ENCODE measurements at places on chromosomes 2 and 18.

- no peak for DNase-seq
Measured at GRCh38 chr2:88845772-88846661, 154.5 kb downstream of the RPIA start.

DNA sequence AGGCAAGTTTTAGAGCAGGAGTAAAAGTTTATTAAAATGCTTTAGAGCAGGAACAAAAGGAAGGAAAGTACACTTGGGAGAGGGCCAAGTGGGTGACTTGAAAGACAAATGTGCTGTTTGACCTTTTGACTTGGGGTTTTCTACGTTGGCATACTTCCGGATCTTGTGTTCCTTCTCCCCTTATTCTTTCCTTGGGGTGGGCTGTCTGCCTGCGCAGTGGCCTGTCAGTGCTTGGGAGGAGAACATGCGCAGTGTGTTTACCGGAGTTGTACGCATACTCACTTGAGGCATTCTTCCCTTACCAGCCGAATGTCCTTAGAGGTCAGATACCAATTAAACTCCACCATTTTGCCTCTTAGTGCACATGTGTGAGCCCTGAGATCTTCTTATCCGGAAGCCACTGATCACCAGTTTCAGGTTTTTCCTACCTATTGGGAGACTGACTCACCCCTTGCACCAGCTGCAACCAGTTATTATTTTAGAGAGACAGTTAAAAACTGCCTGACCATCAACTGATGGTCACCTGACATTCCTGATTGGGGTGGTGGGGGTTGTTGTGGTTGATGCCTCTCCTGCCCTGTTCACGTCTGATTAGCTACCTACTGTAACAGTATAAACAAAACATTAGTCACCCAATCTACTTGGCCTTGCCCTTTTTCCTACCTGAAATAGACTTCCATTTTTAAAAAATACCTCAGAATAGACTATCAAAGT, 67.5 kb downstream of the NYAP2 start:
- no peak for DNase-seq

- no peak for DNase-seq
Measured at GRCh38 chr18:33706391-33706790, 128.4 kb downstream of the ASXL3 start.

DNA sequence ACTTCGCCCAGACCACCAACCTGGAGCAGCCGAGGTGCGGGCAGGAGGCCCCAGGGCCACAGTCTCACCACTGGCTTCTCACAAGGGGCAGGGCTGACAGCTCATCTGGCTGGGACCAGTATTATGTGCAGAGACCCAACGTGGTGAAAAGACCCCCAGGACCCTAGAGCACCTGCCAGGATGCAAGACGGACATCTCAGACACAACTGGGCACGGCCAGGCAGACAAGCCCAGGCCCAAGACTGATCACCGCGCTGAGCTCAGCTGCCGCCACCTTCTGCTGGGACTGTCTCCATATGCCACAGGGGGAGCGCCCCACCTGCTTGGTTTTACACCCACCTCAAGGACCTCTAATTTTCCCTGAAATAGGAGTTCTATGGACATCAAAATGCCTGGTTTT, 23.2 kb downstream of the HDAC4 start:
- DNase-seq, result no peak

DNA sequence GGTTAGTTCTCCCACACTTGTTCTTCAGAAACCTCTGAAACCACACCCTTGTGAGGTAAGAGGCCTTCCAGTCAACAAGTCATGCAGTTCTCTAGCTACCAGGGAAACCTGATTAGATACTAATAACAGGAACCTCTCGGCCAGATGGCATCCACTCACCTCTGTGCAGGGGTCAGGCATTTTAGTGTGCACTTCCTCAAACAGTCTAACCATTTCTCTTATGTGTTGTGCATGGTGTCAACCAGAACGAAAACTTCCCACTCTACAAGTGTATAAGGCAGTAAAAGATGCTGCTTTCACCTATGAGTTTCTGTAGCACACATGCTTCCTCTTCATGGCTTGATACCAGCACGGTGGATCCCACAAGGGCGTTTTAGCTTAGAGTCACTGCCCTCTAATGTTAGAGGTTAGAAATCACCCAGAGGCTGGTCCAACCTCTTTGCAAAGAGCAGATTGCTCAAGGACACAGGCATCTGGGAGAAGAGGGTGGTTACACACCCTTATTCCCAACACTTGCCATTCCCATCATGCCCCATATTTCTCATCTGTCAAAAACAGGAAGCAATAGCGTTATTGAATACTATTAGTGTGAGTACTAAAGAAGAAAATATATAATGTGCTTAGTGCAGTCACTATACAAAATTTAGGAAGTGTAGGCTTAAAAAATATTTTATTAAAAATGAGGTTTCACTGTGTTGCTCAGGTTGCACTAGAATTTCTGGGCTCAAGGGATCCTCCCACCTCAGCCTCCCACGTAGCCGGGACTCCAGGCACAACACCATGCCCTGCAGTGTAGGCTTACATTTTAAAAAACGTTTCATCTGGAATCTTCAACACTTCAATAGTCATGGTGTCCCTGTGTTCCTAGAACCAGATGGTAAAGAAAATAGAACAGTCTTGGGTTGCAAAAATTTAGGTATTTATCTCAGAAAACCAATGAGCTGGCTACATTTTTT, 34.5 kb upstream of the RAB31 start:
- peak; percentile 57 for DNase-seq

GRCh38 chr2:39837856-39838453, 58.9 kb upstream of the THUMPD2 start:
- DNase-seq, result peak; percentile 44

GRCh38 chr2:171523088-171524017, 1.1 kb downstream of the CYBRD1 start:
- DNase-seq, result peak; percentile 73

DNA sequence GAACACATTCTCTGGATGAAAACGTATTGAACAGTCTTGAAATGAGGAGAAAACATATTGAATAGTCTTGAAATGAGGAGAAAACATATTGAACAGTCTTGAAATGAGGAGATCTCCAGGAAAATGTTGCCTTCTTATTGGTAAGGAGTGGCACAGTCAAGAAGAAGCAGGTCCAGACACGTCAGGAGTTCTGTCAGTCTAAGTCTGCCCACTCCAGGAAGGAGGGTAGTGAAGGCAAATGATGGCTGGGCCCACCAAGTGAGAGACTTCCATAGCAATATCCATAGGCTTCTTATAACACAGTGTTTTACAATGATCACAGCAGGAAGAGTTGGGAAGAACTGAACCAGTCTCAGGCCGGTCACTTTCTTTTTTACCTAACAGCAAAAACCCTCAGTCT, 316.2 kb downstream of the ETAA1 start:
- no peak for DNase-seq

GRCh38 chr18:72261590-72261989, 282.6 kb downstream of the CBLN2 start:
- DNase-seq, result no peak

- no peak for DNase-seq
Measured at GRCh38 chr2:167681234-167682015, 566.0 kb downstream of the STK39 start.

DNA sequence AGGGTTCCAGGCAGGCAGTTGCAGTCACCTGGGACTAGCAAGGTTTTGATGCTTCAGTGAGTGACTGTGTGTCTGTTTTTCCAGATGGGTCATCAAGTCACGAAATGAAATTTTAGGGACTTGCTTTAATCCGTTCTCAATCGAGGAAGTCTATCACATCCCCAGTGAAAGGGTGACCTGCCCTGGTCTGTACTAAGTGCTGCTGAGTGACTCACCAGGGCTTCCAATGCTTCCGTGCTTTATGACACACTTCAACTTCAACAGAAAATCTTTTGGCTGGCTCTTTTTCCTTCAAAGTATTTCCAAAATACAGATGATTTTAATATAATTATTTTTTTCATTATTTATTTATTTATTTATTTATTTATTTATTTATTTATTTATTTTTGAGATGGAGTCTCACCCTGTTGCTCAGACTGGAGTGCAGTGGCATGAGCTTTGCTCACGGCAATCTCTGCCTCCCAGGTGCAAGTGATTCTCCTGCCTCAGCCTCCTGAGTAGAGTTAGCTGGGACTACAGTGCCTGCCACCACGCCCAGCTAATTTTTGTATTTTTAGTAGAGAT, 18.4 kb downstream of the TFCP2L1 start:
- DNase-seq, result no peak

- DNase-seq, result no peak
Measured at GRCh38 chr2:239811111-239811781, 213.9 kb downstream of the NDUFA10 start.

DNA sequence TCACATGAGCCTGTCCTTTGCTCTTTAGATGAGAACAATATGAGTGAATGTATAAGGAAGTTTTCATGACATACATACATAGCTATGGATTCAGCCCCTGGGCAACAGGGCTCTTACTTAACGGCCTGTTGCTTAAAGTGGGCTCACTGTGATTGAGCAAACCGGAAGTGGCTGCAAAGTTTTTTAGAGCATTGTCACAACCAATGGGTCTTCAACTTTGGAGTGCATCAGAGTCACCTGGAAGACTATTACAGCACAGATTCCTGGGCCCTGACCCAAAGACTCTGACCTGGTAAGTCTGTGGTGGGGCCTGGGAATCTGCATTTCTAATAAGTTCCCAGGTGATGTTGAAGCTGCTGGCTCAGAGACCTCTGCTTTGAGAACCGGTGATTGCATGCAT, 106.3 kb upstream of the SEC11C start:
- DNase-seq, result no peak

DNA sequence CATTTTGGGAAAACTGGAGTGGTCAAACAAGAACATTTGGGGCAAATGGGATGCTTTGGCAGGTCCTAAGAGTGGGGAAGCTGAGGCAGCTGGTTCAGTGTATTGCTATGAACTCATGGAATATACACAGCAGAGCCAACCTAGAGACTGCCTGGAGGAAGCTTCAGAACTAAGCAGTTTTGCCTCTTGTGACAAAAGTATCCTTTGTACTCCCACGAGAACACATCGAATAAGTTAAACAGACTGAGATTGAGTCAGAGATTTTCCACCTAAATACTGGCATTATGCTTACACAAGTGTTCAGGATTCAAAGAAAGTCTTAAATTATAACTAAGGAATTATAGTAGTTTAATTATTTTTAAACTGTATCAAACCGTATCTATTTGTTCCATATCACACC, 5.2 kb upstream of the ARMC9 start:
- no peak for DNase-seq

DNA sequence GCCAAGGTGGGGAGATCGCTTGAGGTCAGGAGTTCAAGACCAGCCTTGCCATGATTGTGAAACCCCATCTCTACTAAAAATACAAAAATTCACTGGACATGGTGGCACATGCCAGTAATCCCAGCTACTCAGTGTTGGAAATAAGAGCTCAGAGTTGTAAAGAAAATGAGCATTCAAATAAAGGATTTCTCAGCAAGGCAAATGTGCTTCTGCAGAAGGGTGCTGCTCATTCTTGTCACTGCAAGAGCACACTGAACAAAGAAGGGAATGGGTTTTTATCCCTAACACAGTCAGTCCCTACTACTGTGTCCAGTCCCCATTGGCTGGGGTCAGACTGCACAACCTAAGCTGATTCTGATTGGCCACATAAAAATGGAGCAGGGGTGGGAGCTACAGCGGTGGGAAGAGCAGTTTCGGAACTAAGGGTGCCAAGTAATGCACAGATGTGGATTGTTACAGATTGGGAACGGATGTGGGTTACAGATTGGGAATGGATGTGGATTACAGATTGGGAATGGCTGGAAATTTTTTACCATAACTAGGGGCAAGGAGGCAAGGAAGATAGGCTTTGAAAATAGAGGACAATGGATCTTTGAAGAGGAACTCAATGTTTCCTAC, 31.1 kb upstream of the TRAPPC8 start:
- DNase-seq, result no peak

GRCh38 chr18:43013486-43013885, 102.0 kb downstream of the RIT2 start:
- DNase-seq, result no peak

GRCh38 chr2:45397292-45397691, 213.8 kb downstream of the SRBD1 start:
- no peak for DNase-seq

- no peak for DNase-seq
Measured at GRCh38 chr18:79336556-79337142, 59.1 kb upstream of the NFATC1 start.

DNA sequence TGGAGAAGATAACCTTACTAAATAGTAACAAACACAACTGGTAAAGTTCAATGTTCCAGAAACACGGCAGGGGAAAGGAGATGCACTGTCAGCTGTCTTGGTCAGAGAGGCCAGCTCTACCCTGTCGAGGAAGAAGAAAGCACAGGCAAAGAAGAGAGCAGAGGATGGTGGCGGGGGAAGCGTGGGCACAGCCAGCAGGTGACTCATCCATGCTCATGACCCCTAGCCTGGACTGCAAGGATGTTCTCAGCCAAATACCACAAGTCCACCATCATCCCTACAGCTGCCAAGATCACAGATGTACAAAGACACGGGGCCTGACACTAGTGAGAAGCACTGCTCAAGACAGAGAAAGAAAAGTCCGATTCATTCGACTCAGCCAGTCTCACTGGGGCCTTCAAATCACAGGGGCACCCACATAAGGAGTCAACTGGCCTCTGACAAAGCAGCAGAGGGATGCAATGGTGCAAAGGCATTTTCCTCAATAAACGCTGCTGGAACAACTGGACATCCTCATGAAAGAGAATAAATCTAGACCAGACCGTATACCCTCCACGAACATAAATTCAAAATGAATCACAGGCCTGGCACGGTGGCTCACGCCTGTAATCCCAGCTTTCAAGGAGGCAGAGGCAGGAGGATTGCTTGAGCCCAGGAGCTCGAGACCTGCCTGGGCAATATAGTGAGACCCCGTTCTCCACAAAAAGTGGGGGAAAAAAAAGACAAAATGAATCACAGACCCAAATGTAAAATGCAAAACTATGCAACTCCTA, 5.6 kb downstream of the DTYMK start:
- DNase-seq, result peak; percentile 97

DNA sequence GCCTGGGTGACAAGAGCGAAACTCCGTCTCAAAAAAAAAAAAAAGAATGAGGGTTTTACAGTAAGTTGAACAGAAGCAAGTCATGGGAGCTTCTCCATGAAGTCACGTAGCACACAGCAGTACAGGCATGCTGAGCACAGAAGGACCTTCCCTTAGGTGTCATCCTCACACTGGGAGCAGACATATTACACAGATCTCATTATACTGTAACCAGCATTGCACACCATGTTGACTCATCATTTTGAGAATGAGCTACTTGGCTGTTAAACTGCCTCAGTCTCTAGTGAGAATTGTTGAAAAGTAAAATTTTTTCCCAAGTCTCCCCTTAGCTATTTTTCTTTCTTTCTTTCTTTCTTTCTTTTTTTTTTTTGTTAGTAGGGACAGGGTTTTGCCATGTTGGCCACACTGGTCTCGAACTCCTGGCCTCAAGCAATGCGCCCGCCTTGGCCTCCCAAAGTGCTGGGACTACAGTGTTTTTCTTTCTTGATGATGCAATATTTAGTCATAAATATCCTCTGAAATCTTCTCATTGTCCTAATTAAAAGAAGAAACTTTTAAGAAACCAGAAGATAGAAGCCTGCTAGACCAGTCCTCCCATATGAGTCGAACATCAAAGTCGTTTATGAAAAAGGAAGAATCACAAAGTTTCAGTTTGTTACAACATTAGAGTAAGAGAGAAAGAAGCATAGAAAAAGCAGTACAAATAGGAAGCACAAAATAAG, 37.9 kb upstream of the PPP1CB start:
- no peak for DNase-seq
